Pons (tissue), 1 donor: ENCODE measurements at places on chromosomes 12 and 14.

- peak; percentile 56 for DNase-seq
These were observed 252.2 kb upstream of the FOXN3 start for GRCh38 chr14:89669193-89669592.

- DNase-seq: peak; percentile 55
These were observed 31.6 kb upstream of the SGPP1 start for GRCh38 chr14:63759456-63759855.

GRCh38 chr12:105805730-105806399 is 332.9 kb downstream of the NUAK1 start:
- DNase-seq: no peak

GRCh38 chr12:115606040-115606439 is 671.5 kb downstream of the MED13L start:
- DNase-seq: no peak

DNA sequence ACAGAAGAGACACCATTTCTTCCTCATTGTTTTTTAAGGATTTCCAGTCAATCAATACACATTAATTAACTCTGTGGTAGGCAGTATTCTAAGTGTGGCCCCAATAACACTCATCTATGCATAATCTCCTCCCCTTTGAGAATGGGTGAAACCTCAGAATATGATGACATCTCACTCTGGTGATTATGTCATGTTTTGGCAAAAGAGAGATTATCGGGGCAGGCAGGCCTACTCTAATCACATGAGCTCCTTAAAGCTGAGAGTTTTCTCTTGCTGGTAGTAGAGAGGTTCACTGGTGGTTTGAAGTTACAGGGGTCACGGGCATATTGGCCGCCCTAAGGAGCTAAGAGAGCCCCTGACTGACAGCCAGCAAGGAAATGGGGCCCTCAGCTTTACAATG is 7.1 kb upstream of the LGMN start:
- DNase-seq: no peak

GRCh38 chr14:21309956-21310355 is 30.1 kb downstream of the RPGRIP1 start:
- DNase-seq: no peak

DNA sequence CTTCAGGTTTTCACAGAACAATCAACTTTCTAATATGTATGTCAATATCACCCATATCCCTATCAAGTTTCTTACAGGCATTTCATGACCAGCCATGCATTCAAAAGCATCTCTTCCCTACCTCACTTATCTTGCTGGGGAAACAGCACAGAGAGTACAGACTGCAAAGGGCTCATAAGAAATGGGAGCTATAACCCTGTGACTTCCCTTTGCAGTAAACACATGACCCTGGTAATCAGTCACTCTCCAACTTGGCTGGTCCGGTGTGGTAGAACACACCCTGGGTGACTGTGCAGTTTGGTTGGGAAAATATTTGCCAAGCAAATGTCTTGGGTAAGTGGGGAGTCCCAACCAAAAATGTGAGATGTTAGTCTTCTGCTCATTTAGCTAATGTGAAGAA is 49.4 kb upstream of the TMCC3 start:
- no peak for DNase-seq

DNA sequence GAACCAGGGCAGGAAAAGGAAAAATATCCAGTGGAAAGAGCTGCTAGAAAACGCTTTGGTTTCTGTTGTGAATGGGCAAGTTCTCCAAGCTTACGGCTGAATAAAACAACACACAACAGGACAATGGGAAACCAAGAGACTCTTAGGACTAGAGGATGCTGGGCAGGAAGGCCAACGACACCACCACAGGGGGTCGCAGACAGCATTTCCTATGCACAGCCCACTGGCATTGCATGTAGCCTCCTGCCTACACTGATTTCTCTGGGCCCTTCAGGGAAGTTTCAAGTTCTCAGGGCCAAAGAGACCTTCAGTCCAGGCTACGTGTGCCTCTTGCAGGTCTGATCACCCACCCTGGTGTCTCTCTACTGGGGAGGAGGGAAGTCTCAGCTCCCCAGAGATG is 108.0 kb downstream of the RIMBP2 start:
- no peak for DNase-seq

DNA sequence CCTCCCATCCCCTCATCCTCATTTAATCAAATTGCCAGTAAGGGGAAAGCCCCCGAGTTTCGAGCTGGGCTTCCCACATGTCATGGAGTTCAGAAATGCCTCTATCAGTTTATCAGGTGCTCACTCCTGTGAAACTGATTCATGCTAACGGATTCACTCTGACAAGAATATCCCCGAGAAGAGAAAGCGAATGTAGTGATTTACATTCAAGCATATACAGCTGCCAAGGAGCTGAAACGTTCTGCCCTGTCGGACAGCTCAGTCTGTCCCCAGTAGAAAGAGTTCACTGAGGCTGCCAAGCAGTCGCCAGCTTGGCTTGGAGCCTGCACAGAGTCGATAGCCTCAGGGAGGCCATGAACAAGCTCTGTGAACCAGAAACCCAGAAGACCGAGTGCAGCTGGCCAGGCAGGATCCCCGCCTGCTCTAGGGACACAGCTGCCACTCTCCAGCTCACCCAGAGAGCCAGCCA is 88.4 kb downstream of the TMCC3 start:
- DNase-seq: peak; percentile 96

- DNase-seq: peak; percentile 19
These were observed 450 bp downstream of the PRKAB1 start for GRCh38 chr12:119668324-119668841.

GRCh38 chr14:61322011-61322798 is 826 bp downstream of the PRKCH start:
- DNase-seq: no peak

DNA sequence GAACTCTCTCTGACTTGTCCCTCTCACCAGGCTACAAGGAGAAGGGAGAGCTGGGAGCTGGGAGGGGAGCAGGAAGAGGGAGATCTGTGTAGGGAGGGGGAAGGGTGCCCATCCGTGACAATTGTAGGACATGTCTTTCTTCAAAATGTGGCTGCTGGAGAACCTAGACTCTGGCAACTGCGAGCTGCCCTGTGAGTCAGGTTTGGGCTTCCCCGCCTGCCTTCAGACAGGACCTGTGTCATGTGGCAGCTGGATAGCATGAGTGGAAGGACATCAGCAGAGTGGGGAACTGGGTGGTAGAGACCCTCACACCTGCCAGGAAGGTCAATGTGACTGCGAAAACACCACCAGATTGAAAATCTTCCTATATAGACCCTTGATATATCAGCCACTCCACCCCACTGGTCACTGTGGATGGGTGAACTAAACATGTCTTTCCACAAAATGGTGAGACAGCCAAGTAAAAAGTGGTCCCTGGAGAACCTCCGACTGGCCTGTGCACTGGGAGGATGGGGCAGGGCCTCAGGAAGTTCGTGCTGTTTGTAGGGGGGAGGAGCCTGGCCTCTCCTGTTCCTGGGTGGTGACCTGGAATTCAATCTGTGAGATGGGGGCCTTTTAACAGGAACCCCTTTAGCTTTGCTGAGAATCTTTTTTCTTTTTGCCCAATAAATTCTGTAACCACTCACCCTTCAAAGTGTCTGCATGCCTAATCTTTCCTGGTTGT is 62.2 kb upstream of the CAPRIN2 start:
- DNase-seq: no peak

GRCh38 chr12:32516230-32516629 is 116.9 kb downstream of the FGD4 start:
- DNase-seq: no peak

DNA sequence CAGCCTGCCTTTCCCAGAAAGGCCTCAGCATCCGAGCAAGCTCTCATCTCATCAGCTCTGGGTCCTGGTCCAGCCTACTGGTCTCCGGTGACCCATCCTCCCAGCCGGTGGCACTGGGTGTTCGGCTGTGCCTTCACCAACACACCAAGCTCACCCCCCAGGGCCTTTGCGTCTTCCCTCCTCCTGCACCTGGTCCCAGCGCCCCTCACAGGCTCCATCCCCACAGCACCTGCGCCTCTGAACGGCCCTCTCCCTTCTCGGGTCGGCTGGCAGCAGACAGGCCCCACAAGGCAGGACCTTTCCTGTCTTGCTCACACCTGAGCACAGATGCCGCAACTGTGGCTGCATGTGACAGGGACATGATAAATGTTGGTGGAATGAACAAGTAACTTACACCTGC is 13.1 kb downstream of the P2RX2 start:
- DNase-seq: no peak

DNA sequence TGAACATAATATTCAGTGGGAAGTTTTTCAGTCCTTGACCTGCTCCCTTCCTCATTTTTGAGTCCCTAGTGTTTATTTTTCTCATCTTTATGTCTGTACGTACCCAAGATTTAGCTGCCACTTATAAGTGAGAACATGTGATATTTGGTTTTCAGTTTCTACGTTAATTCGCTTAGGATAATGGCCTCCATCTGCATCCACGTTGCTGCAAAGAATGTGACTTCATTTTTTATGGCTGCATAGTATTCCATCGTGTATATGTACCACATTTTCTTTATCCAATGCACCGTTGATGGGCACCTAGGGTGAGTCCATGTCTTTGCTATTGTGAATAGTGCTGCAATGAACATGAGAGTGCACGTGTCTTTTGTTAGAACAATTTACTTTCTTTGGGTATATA is 30.3 kb downstream of the MIA2 start:
- DNase-seq: no peak

- DNase-seq: no peak
These were observed 15.3 kb upstream of the ITPR2 start for GRCh38 chr12:26848156-26848825.

GRCh38 chr12:57637364-57637763 is 4.4 kb upstream of the B4GALNT1 start:
- DNase-seq: no peak

DNA sequence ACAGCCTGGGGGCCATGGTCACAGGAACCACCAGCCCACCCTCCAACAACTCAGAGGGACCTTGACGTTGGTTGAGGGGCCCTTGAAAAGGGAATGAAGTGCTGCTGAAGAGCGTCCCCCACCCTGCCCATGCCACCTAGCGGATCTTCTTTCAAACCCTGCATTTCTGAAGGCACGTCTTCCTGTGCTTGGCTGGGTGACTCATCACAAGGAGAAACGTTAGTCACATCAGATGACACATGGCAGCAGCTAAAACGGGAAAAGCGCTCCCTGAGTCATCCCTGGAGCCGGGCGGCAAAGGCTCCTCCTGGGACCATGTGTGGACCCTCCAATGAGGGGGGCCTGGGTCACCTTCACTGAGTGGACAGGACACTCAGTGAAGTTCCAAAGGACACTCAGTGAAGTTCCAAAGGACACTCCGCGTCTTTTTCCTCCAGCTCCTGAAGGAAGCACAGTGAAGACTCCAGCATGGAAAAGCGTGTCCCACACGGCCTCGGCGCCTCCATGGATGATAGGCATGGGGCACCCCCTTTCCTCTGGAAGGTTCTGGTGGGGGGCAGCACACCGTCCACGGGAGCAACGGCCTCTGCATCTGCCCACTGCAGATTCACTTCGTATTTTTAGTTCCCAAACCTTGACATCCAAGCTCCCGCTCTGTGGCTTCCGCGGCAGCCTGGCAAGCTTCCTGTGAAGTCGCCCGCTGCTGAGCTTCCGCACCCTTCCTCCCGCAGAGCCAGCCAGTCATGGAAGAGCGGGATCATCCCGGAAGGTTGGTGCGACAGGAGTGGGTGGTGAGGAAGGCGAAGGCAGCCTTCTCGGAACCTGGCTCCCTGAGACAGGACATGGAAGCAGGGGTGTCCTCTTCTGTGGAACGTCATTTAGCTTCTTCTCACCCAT is 383.4 kb downstream of the VRK1 start:
- DNase-seq: no peak

GRCh38 chr14:70707138-70708038 is 65.7 kb downstream of the TTC9 start:
- no peak for DNase-seq

DNA sequence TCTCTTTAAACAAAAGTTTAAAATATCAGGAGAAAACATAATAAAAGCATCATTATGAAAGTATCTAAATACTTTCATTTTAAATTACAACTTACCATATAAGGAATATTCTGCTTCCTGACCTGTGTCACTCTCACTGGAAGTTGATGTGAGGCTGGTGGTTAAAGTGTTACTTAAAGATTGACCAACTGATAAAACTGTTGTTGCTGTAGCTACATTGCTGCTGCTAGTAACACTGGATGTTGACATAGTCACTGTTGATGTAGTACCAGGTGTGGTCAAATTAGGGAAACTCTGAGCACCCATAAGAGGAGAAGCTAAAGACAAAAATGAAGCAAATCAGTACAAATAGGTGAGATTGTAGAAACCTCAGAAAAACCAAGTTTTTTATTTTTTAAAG is 79.9 kb downstream of the HECTD1 start:
- no peak for DNase-seq

DNA sequence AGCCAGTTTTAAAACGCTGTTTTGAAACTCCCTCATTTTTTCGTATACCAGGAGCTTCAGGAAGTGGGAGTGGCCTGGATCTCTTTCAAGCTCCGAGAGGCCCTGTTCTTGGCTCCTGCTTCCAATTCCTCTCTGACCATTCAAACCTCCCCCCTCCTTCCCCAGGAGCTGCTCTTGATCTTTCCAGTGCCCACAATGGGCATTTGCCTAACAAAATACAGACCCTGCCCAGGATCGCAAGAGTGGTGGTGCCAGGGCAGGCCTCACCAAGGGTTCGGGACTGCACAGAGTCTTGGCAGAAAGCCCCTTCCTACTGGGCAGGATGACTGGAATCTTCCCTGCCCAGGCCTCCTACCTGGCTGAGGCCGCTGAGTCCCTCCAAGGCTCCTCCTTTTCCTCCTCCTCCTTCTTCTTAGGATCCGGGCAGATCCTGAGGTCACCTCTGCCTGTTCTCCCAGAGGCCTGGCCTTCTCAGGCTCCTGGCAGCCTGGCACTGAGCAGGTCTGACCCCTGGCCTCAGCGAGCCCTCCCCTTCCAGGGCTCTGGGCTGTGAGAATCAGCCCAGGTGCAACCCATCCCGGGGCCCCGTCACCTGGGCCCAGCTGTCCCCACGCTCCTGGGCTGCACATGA is 46.9 kb upstream of the NOS1 start:
- DNase-seq: peak; percentile 42

DNA sequence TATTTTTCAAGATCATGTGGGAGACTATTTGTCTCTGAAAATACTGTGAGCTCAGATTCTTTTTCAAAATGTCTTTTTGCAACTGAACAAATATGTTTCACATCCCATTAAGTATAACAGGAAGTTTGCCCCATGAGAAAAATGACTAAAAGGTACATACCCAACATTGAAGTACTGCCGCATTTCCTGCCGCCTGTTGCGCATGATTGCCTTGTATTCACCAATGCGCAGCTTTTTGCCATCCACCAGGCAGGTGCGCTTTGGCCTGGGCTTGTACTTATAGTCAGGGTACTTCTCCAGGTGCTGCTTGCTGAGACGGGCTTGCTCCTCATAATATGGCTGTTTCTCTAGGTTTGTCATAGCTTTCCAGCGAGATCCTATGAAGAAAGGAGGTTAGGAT is 413.2 kb downstream of the SOX5 start:
- no peak for DNase-seq

GRCh38 chr14:89365061-89365801 is 51.8 kb downstream of the FOXN3 start:
- DNase-seq: peak; percentile 72
